Activated T-helper 2 cell treated with anti-CD3 and anti-CD28 coated beads, Interferon-gamma antibody, Interleukin-2, Interleukin-4, amounts not matched to agents 10 μg/mL and 5 μg/mL and 100 μg/mL, durations not matched to agents 14 hours and 24 hours and 36 hours (primary cell): ENCODE measurements at places on chromosomes 3 and 15. TPM values are rescaled to one million over a fixed set of nuclear protein-coding genes. Genes with fewer than 3 reads are reported as not detected.
A peak's percentile ranks its signal among the peaks of the same experiment; 100 is the strongest.

- H3K27me3 ChIP-seq: no peaks in the 10 kb centered on the region
- peak overlapping the region; percentile 99 for H3K4me3 ChIP-seq
- H3K27ac ChIP-seq: peak overlapping the region; percentile 90
- peaks cover 39% of the 10 kb centered on the region for H3K4me1 ChIP-seq
- peaks cover 73% of the 10 kb centered on the region for H3K36me3 ChIP-seq
These were observed 4.7 kb downstream of the BHLHE40 start for GRCh38 chr3:4983739-4984510.

DNA sequence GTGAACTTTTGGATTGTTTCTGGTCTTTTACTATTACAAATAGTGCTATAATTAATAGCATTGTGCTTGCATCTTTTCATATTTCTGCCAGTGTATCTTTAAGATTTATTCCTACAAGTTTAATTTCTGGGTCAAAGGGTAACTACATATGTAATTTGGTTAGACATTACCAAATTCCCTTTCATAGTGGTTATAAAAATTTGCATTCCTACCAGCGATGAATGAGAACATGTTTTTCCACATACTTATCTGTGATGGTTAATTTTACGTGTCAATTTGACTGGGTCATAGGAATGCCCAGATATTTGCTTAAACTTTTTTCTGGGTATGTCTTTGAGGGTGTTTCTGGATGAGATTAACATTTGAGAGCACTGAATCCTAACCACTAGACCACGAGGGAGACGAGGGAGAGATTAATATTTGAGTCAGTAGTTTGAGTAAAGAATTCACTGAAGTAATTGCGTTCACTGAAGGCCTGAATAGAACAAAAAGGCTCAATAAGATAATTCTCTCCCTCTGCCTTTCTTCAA lies 132.3 kb upstream of the NEO1 start:
- no peak for DNase-seq
- no peak overlapping the region for H3K4me3 ChIP-seq
- H3K27me3 ChIP-seq: peaks cover 30% of the 10 kb centered on the region
- no peaks in the 10 kb centered on the region for H3K36me3 ChIP-seq
- no peaks in the 10 kb centered on the region for H3K4me1 ChIP-seq
- H3K27ac ChIP-seq: no peak overlapping the region

DNA sequence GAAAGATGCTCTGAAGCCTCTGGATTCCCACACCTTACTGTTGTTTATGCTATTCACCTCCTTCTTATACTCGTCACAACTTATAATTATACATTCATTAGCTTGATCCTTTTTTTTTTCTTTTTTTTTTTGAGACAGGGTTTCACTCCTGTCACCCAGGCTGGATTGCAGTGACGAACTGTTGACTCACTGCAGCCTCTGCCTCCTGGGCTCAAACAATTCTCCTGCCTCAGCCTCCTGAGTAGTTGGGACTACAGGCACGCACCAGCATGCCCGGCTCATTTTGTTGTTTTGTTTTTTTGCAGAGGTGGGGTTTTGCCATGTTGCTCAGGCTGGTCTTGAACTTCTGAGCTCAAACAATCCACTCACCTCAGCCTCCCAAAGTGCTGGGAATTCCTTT lies 143.6 kb downstream of the PLCL2 start:
- H3K27ac ChIP-seq: no peak overlapping the region
- DNase-seq: no peak
- H3K27me3 ChIP-seq: no peaks in the 10 kb centered on the region
- H3K4me3 ChIP-seq: no peak overlapping the region

- no peak overlapping the region for H3K4me3 ChIP-seq
- H3K4me1 ChIP-seq: no peaks in the 10 kb centered on the region
These were observed 177.0 kb upstream of the NECTIN3 start for GRCh38 chr3:110894574-110894973.

DNA sequence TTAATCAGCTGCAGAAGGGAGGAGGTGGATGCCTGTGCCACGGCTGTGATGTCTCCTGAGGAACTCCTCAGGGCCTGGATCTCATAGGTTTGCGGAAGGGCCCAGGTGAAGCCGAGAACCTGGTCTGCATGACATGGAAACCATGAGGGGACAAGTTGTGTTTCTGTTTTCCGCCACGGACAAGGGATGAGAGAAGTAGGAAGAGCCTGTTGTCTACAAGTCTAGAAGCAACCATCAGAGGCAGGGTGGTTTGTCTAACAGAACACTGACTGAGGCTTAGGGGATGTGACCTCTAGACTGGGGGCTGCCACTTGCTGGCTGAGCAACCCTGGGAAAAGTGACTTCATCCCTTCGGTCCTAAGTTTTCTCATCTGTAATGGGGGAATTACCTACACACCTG lies 52.4 kb downstream of the IL20RB start:
- no peak overlapping the region for H3K4me3 ChIP-seq
- no peaks in the 10 kb centered on the region for H3K27me3 ChIP-seq
- H3K4me1 ChIP-seq: peaks cover 5% of the 10 kb centered on the region
- DNase-seq: no peak

GRCh38 chr3:71599416-71599815 lies 15.9 kb upstream of the FOXP1 start:
- no peaks in the 10 kb centered on the region for H3K36me3 ChIP-seq
- peaks cover 8% of the 10 kb centered on the region for H3K4me1 ChIP-seq
- no peak overlapping the region for H3K4me3 ChIP-seq
- DNase-seq: no peak
- no peaks in the 10 kb centered on the region for H3K27me3 ChIP-seq

- no peaks in the 10 kb centered on the region for H3K27me3 ChIP-seq
- no peaks in the 10 kb centered on the region for H3K36me3 ChIP-seq
- H3K27ac ChIP-seq: no peak overlapping the region
- no peak overlapping the region for H3K4me3 ChIP-seq
- H3K4me1 ChIP-seq: peaks cover 2% of the 10 kb centered on the region
These were observed 34.4 kb upstream of the GLCE start for GRCh38 chr15:69126054-69126469.

DNA sequence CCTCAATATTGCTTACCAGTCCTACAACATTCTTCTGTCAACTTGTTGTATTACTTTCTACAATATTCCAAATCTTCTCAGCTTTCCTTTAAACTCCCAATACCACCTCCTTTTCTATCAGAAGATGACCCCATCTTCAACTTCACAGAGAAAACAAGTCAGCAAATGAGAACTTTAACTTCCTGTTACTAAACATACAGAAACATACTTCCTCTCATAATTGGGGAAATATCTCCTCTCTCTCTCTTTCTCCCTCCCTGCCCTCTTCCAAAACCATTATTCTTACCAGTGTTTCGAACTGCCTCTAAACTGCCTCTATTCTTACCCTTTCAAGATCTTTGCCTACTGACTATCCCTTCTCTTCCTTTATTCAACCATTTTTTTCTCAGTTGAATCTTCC lies 1.8 kb upstream of the SNAP23 start:
- H3K36me3 ChIP-seq: peaks cover 17% of the 10 kb centered on the region
- no peaks in the 10 kb centered on the region for H3K27me3 ChIP-seq
- H3K27ac ChIP-seq: peak overlapping the region; percentile 6
- peaks cover 49% of the 10 kb centered on the region for H3K4me1 ChIP-seq

DNA sequence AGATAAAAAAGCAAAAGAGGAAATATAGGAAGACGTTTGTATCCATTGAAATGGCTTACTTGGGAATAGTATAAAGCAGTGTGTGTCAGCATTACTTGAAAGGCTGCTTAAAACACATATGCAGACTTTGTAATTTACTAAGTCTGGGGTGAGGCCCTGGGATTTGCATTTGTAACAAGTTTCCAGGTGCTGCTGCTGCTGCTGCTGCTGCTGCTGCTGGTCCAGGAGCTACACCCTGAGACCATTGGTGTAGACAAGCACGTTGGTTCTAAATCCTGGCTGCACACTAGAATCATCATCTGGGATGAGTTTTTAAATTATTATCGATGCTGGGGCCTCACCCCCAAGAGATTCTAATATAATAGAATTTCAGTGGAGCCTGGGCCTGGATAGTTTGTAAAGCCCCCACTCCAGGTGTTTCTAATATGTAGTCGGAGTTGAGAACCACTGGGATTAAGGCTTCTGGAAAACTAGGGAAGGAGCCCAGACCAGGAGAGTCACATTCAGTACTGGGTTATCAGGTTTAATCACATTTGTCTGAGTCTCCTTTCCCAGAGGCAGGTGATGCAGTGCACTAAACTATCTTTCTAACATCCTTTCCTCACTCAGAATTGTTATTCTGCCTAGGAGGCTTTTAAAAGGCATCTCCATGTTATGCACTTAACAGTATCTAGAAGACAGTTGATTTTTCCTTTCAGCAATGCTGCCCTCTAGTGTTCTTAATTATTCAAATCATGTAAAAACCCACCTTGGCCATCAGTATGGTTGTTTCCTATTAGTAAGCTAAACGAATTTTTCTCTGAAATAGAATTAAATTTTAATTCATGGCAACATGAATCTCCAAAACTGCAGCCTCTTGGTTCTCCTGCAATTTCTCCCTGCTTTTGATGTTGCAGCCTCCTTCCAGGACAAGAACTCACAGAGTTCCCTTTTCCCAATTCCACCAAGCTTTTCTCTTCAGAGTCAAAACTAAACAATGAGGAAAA lies 45.4 kb downstream of the SSR3 start:
- H3K4me1 ChIP-seq: peaks cover 13% of the 10 kb centered on the region
- no peaks in the 10 kb centered on the region for H3K36me3 ChIP-seq
- H3K27me3 ChIP-seq: peaks cover 54% of the 10 kb centered on the region
- H3K27ac ChIP-seq: no peak overlapping the region

DNA sequence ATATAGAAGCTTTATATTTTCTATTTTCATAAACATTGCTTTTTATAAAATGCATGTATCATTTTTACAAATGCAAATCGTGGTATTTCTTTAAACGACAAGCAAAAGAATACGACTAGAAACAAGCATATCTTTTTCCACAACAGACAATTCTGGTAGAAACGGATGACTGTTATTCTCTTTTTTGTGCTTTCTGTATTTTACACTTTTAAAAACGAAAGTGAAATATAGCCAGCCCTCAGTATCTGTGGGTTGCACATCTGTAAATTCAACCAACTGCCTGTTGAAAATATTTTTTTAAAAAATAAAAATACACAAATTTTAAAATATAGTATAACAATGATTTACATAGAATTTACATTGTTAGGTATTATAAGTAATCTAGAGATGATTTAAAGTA lies 61.3 kb downstream of the PRTG start:
- no peaks in the 10 kb centered on the region for H3K36me3 ChIP-seq
- DNase-seq: no peak
- H3K27me3 ChIP-seq: peaks cover 2% of the 10 kb centered on the region
- H3K27ac ChIP-seq: no peak overlapping the region
- H3K4me1 ChIP-seq: peaks cover 9% of the 10 kb centered on the region

- no peak overlapping the region for H3K4me3 ChIP-seq
- peaks cover 61% of the 10 kb centered on the region for H3K4me1 ChIP-seq
- no peaks in the 10 kb centered on the region for H3K27me3 ChIP-seq
These were observed 3.9 kb upstream of the PSTPIP1 start for GRCh38 chr15:76991048-76991447.

DNA sequence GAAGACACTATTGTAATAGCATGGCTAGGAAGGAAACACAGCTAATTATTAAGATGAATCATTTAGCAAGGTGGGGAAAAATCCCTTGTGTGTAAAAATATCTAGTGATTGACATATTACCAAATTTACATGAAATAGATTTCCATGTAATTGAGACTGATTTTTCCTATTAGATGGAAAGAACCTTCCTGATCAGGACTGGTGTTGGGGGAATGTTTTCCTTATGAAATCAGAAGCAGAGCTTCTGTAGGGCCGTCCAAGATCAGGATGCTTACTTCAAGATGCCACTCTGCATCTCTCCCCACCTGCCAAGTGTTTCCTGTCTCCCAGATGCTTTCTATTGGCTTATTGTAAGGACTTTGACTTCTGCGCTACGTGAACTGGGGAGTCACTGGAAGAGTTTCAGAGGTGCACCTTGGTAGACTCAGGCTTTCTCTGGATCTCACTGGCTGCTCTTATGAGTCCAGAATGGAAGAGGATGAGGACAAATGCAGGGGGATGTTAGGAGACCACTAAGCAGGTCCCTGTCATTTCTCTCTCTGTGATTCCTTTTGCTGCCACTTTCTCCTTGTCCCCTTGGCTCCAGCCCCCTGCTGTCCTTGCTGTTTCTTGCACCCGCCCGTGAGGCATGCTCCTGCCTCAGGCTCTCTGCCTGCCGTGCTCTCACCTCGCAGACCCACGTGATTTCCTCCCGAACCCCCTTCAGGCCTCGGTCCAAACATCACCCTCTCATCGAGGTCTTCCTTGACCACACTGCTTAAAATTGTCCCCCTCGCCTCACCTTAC lies 30.1 kb downstream of the BTD start:
- peaks cover 58% of the 10 kb centered on the region for H3K4me1 ChIP-seq
- no peaks in the 10 kb centered on the region for H3K27me3 ChIP-seq
- H3K27ac ChIP-seq: peak overlapping the region; percentile 34
- no peak overlapping the region for H3K4me3 ChIP-seq
- DNase-seq: no peak

DNA sequence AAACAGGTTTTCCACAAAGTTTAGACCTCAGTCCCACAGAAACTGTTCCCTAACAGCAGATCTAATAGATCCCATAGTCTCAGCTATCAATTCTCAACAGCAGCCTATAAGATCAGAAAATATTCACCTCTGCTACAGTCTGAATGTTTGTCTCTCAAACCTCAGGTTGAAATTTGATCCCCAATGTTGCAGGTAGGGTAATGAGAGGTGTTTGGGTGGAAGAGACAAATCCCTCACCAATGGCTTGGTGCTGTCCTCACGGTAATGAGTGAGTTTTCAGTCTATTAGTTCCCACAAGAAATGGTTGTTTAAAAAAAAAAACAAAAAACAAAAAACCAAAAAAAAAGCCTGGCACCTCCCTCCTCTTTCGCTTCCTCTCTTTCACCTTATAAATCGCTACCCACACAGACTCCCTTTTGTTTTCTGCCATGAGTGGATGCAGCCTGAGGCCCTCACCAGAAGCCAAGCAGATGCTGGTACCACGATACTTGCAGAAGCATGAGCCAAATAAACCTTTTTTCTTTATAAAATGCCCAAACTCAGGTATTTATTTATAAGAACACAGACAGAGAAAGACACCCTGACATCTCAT lies 14.2 kb downstream of the ZNF280D start:
- no peak overlapping the region for H3K4me3 ChIP-seq
- H3K27ac ChIP-seq: no peak overlapping the region
- H3K36me3 ChIP-seq: peaks cover 32% of the 10 kb centered on the region
- no peaks in the 10 kb centered on the region for H3K27me3 ChIP-seq
- peaks cover 38% of the 10 kb centered on the region for H3K4me1 ChIP-seq

DNA sequence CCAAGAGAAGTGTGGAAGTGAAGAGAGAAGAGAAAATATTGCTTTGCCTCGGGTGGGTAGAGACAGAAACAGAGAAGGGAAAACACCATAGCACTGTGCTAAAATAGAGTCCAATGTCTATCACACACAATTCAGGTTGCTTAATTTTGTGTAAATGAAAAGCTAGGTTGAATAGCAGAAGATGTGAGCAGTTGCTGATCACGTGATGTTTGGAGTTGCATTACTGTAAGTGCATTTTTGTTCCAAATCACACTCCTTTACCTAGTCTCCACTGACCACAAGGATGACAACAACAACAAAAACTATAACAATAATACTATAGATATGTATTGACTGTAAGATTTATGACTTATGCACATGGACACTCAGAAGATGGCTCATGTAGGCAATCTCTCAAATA lies 683.2 kb downstream of the AGBL1 start:
- H3K27me3 ChIP-seq: peaks cover 5% of the 10 kb centered on the region
- H3K4me3 ChIP-seq: no peak overlapping the region
- no peak overlapping the region for H3K27ac ChIP-seq
- no peak for DNase-seq

BFSP2 gene
- total RNA-seq: not detected in 2 replicates

KLHL18 gene
- total RNA-seq: 35.7 and 40.9 TPM in 2 replicates

LPP gene
- total RNA-seq: 54.5 and 59.0 TPM in 2 replicates

GOLGA6D gene
- not detected in 2 replicates for total RNA-seq

EPHB3 gene
- total RNA-seq: not detected in 2 replicates
